CD4-positive, alpha-beta T cell treated with Interleukin-4 for 1 hour (primary cell): ENCODE measurements at places on chromosomes 7 and 10.

DNA sequence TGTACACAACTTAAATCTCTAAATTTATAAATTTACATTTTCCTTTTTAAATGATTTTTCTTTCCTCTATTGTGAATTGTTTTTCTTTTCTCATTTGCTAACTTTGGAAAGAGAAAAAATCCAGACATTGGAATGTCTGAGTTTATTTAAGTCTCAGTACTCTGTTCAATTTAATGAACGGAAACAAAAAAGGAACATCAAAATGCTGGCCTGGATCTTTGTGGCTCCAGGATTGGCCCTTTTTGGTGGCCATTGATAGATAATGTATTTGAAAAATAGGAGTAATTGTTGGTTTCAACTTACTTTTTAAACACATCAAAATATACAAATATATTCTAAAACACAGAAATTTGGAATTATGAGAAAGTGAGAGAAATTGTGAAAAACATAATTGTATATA is 336.0 kb downstream of the SUGCT start:
- no peak for DNase-seq

- no peak for DNase-seq
Measured at GRCh38 chr7:7795630-7796121, 77.3 kb upstream of the RPA3 start.

- DNase-seq: no peak
Measured at GRCh38 chr10:65846949-65847348, 1078.9 kb upstream of the LRRTM3 start.

DNA sequence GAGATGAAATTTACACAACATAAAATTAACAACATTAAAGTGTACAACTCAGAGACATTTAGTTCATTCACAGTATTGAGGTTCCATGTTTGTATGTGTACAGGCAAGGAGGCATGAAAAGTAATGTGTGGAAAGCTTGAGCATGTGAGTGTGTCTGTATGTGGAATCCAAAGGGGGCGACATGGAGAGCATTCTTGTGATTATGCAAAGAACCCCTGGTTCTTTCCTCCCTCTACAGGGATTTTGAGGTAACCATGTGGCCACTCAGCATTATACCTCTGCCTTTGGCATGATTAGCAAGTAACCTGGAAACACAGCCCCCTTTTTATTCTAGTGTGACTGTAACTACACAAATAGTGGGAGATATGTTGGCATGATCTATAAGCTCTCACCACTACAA is 21.0 kb downstream of the OR2F1 start:
- no peak for DNase-seq

DNA sequence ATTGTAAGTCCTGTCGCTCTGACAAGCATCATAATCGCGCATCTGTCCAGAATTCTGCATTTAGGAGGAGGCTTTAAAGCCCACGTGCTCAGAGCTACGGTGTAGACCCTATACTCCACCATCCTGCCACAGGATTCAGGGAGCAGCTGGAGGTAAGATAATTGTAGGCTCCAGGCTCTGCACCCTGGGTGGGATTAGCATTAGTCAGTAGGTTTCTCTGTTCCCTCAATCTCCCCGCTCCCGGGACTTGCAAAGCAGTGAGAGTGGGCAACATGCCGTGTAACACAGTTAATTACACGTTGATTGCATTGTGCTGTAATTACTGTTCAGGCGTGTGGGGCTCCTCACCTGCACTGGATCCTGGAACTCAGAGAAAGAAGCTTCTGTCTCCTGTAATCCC is 89.3 kb upstream of the CUX1 start:
- DNase-seq: no peak

DNA sequence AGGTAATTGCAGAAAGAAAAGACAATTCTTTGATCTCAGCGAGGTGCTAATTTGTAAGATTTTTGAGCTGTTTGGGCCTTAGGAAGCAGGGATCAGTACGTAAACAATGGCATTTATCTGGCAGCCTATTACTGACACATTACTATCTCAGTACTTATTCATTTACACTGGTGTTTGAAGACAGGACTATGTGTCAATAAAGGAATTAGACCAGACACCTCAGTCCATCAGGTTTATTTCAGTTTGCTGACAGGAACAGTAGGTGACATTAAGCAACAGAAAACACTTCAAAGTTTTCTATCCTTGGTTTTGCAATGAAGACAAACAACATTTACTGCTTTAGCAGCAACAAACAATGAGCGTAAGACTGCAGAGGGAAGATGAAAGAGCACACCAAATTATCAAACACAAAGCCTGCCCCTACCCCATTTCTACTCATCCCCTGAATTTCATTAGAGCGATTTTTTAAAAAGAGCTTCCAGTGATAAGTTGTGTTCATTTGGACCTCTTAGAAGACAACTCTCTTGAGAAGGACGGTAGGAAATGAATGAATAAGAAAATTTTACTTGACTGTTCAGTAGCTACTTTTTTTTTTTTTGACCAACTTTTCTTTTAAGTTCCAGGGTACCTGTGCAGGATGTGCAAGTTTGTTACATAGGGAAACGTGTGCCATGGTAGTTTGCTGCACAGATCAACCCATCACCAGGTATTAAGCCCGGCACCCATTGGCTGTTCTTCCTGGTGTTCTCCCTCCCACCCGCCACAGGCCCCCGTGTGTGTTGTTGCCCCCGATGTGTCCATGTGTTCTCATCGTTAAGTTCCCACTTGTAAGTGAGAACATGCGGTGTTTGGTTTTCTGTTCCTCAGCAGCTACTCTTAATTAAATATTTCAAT is 138.8 kb downstream of the DKK1 start:
- DNase-seq: no peak

DNA sequence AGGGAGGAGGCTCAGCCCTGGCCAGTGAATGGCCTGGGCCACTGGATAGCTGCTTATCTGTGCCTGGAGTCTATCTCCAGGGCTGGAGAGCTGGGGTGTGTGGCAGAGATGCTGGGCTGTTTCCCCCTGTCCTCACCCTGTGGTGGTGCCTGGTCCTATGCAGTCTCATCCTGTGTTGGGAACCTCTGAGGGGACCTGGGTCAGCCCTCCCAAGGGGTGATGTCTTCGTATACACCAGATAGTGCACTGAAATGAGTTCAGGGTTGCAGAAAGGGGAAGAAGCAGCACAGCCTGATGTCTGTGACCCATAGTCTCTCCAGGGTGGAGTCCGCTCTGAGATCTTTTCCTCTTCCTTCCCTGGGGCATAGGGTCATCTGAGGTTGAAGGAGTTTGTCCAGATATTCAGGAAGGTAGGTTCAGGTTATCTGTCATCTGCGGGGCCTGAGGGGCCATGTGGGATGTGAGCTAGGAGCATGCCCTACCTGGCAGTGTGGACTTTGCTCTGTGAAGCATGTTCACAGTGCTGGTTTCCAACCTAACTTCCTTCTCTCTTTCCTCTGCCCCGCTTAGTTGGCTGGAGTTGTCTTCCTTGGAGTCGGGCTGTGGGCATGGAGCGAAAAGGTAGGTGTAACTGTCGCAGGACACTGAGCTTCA is 33.4 kb upstream of the SH2D4B start:
- DNase-seq: no peak

GRCh38 chr7:77247206-77247850 is 47.7 kb upstream of the FGL2 start:
- DNase-seq: peak; percentile 88
